ENCODE measurements at places on chromosomes 4 and X.

GRCh38 chr4:112523764-112524505, 8.0 kb upstream of the NEUROG2 start:
- DNase-seq = peak; percentile 59

DNA sequence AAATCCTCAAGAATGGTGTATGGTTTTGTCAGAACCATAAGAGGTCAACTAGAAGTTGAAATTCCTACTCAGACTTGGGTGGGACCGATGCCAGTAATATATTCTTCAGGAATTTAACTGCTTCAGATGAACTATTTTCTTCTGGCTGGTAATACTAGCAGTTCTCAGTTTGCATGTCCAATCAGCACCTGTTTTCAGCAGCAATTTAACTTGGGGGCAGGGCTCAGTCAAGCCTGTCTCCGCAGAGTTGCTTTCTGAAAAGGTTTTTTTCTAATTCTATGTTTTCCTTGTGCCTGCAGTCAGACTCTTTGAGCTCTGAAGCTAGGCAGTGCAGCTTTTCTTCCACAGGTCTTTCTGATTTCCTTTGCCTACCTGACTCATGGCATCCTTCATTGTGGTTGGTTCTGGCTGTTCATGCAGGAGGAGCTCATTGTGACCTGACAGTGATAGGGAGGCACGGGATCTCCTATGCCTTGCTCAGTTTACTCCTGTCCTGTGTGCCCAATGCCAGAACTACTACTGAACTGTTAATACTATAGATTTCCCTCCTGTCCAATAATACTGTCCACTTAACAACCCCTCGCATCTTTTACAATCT, 17.3 kb upstream of the FMR1 start:
- no peak for DNase-seq

GRCh38 chrX:20362268-20363267, 95.9 kb upstream of the RPS6KA3 start:
- DNase-seq = no peak

DNA sequence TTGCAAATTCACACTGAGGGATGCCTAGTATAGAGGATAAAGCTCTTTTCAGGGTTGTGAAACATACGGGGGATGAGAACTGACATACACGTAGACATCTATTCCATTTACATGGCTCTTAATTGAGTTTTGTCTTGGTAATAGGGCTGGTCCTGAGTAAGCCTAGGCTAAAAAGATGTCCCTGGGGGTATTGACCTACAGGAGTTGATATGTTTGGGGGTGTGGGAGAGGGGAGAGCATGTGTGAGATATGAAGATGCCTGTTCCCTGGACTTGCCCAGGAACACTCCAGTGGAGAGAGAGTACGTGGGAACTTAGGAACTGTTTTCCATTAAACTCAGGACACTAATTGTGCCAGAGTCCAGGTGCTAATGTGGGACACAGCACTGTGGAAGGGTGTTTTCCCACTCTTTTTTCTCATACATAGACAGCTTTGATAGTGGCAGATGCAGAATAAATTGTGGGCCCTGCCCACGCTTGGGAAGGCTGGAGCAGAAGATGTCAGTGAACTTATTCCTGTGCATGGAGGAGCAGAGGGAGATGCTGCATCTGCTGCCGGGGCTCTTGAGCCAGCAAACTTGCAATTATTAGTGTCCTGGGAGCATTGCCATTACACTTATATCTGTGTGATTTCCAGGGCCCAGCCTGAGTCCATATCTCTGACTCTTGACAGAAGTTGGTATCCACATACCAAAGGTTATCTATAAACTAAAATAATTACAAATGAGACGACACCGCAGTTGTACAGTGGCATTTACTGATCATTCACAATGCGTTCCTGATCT, 20.7 kb downstream of the SYNPO2 start:
- DNase-seq = no peak

GRCh38 chr4:76363556-76364290, 57.2 kb downstream of the STBD1 start:
- no peak for DNase-seq

DNA sequence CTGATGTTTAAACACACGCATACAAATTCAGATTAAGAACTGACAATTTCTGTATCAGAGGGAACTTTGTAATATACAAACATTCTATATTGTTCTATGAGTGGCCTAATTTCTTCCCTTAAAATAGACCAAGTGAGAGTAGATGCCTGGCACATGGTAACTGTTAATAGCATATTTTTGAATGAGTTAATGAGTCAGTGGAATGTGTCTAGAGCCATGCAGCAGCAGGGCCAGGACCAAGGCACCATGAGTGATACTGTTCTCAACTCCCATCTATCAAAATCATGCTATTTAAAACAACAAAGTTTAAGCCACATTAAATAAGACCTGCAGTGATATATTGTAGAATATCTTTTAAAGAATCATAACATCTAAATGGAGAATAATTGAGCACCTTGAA, 98.3 kb downstream of the ARHGAP24 start:
- no peak for DNase-seq

DNA sequence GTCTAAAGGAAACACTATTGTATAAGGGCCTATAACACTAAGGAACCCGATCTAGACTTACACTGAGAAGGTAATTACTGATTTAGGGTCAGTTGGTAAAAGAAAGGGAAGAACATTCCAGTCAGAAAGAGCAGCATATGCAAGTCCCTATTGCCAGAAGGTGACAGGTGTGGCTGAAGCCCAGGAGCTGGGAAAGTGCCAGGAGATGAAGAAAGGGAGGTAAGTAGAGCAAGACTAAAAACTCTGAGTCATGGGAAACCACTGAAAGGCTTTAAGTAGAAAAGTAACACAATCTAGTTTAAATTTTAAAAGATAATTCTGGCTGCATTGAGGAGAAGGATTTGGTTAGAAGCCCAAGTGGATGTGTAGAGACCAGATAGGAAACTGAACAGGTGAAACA, 77.7 kb upstream of the INTU start:
- DNase-seq = no peak

GRCh38 chr4:56414135-56414670, 21.2 kb downstream of the PPAT start:
- DNase-seq = no peak

Data from stimulated activated CD4-positive, alpha-beta T cell treated with anti-CD3 and anti-CD28 coated beads, TNF-alpha, amount 100 ng/mL, for 48 hours (primary cell).